ENCODE measurements at places on chromosomes 11 and 22. TPM values are rescaled to one million over a fixed set of nuclear protein-coding genes. Genes with fewer than 3 reads are reported as not detected.

DNA sequence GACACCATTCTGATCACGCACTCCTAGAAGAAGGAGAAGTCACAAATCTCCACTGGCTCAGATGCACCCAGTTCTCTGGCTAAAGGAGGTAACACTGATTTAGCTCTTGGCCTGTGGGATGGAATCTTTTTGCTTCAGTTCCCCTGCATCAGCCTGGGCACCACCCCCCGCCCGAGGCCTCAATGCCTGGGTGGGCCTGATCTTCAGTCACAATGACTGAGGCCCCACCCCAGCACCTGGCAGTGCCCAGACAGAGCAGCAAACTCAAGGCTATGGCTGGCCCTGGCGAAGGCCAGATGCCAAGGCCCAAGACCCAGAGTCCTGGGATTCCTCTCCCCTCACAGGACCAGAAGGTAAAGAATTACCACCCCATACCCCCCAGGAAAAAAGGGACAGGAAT lies 5.0 kb downstream of the CYB561A3 start:
- H3K27me3 ChIP-seq = no peaks in the 10 kb centered on the region
- no peaks in the 10 kb centered on the region for H3K36me3 ChIP-seq
- no peak for DNase-seq
- H3K4me3 ChIP-seq = no peak overlapping the region
- H3K27ac ChIP-seq = no peak overlapping the region

DNA sequence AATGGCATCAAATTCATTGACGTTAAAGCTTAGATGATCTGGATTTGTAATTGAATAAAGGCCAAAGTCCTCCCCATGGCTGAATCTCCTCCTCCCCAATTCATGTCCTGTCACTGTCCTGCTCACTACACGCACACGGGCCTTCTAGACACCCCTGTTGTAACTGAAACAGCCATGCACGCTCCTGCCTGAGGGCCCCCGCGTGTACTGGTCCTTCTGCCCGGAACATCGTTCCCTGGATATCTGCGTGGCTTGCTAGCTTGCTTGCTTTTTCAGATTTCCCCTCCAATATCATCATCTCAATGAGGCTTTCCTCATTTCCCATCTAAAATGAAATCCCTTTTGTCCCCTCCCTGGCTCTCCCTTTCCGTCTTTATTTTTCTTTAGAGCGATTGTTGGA lies 15.3 kb downstream of the PKNOX2 start:
- no peaks in the 10 kb centered on the region for H3K27me3 ChIP-seq
- H3K4me1 ChIP-seq = peaks cover 16% of the 10 kb centered on the region
- no peak for DNase-seq
- H3K27ac ChIP-seq = no peak overlapping the region
- H3K36me3 ChIP-seq = no peaks in the 10 kb centered on the region

The OR51E2 gene
- total RNA-seq = not detected

GRCh38 chr11:60029015-60029632 lies 11.1 kb upstream of the OOSP2 start:
- H3K36me3 ChIP-seq = no peaks in the 10 kb centered on the region
- H3K27me3 ChIP-seq = no peaks in the 10 kb centered on the region
- no peak overlapping the region for H3K27ac ChIP-seq

The TYR gene
- total RNA-seq = not detected

Data from GM23338 (cell line).